ENCODE measurements at places on chromosomes 4 and X.

GRCh38 chrX:51922561-51922960 lies 29.1 kb downstream of the MAGED1 start:
- DNase-seq = no peak

GRCh38 chr4:112082954-112083586 lies 62.2 kb upstream of the FAM241A start:
- DNase-seq = no peak

DNA sequence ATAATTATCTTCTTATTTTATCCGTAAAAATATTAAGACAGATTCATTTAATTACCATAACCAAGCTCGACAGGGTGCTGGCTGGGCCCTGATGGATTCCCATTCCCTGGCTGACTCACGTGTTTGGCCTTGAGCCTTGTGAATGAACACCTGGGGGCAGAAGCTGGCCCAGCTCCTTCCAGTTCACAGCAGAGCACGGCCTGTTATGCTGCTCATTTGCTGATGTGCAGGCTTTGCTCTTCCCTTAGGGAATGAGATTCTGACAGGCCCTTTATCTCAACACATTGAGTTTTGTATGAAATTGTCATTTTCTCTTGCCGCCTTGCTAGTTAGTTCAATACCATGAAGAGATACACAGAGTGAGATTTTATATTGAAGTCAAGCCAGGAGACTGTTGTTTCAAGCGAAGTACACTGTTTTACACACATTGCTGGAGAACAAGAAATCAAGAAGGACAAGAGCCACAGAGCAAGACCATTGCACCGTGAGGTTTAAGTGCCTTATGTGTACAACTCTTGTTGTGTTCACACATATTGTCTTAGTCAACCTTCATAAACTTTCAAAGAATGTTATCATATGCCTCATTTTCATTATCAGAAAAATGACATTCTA lies 1583.3 kb downstream of the STIM2 start:
- DNase-seq = no peak

GRCh38 chr4:165592386-165592785 lies 213.6 kb downstream of the CPE start:
- no peak for DNase-seq

DNA sequence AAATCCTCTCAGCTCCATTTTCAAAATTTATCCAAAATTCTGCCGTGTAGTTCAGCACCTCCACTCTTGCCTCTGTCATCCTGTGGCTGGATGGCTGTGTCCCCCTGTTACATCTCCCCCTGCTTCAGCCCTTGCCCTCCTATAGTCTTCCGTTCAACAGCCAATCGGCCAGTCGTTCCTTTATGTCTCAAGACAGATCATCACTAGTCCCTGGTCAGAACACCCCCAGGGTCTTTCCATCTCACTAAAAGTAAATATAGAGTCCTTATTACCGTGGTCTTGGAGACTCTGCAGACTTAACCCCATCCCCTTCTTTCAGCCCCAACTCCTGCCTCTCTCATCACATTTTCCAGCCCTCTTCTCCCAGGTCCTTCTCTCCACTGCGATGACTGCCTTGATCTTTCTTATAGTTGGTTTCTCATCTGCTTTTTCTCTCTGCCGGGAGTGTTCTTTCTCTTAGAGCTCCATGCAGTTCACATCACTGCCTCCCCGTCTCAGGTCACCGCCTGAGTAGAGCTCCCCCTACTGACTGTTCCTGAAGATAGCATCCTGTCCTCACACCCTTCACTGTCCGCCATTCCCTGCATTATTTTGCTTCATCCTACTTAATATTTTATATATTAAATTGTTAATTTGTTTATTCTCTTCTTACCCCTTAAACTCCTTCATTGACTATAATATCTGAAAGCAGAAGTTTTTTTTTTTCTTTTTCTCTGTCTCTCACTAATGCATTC lies 736.9 kb upstream of the MAGEB2 start:
- DNase-seq = peak; percentile 3

GRCh38 chr4:8739820-8740665 lies 131.6 kb downstream of the HMX1 start:
- no peak for DNase-seq

GRCh38 chrX:104282166-104282725 lies 27.5 kb upstream of the ESX1 start:
- DNase-seq = no peak

DNA sequence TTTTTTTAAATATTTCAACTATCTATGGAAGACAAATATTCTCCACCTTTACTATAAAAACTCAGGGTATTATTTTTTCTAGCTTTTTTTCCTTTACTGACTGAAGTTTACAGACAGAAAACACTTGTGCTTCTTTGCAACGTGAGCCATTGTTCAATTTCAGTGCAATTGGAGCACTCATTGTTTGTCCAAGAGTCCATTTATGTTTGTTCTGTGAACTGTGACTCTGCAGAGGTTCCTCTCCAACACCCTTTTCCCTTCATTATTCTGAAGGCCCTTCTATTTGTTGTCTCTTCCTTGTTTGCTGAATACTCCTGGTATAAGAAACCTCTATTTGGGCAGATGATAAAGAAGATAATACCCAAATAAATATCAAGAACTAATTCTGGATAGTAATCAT lies 37.4 kb downstream of the DAPP1 start:
- DNase-seq = no peak

GRCh38 chrX:2559124-2559523 lies 58.3 kb upstream of the DHRSX start:
- DNase-seq = no peak
